Posterior cingulate gyrus (tissue), 11 donors: ENCODE measurements at places on chromosomes 7 and 10.

GRCh38 chr7:24854866-24855265 is 97.6 kb upstream of the GSDME start:
- DNase-seq = no peak

DNA sequence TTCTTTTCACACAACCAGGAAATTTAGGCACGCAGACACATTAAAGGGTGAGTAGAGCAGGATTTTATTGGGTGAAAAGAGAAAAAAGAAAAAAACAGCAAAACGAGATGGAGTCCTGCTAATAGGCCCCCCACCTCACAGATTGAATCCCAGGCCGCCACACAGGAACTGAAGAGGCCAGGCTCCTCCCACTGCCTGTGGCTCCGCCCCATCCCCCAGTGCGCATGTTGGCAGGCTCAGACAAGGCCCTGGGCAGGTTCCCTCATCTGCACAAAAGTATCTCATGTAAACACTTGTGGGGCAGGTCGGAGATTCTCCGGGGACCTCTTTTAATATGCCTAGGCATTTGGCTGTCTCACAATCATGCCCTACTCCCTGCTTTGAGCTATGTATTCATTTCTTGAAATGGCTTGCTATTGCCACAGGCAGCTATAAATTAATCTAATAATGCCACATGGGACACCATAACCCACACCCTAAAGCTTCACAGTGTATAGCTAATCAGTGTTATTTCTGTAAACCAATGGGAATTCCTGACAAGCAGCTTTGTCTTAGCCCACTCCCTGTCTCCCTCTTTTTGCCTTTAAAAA is 76.2 kb upstream of the KIF5B start:
- DNase-seq = no peak

- DNase-seq = no peak
Observed at GRCh38 chr10:96408201-96408600, 49.4 kb upstream of the OPALIN start.

DNA sequence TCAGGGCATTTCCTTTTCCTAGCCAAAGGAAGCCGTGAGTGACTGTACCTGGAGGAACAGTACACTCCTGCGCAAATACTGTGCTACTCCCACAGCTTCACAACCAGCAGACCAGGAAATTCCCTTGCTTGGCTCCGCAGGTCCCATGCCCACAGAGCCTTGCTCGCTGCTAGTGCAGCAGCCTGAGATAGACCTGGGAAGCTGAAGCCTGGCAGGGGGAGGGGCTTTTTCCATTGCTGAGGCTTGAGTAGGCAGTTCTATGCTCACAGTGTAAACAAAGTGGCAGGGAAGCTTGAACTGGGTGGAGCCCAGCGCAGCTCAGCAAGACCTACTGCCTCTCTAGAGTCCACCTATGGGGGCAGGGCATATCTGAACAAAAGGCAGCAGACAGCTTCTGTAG is 291.2 kb downstream of the HGF start:
- no peak for DNase-seq

DNA sequence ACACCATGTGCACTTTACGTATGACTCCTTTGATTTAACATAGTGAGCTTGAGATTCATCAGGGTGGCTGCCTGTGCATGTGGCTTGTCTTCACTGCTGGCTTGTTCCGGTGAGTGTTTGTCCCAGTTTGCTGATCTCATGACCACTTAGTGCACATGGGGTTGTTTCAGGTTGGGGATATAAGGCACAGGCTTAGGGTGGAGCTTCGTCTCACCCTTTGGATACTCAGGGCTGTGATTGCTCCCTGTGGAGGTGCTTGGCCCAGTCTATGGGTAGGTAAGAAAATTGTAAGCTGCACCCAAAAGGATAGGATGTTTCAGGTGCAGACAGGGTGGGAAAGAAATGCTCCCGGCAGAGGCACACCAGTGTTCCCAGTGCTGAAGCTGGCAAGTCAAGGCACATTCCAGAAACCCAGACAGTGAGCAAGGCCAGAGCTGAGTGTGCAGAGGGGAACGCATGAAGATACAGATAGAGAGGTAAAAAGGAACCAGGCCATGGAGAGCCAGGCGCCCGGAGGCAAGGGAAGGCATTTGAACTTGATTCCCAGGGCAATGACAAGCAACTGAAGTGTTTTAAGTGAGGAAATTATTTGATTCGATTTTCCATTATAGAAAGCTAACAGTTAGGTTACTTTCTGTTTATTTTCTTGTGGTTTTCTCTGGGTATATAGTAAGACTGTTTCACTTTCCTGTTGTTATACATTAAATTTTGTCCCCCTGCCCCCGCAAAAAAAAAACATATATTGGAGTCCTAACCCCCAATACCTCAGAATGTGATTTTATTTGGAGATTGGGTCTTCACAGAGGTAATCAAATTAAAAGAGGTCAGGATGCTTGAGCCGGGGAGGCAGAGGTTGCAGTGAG is 289.8 kb upstream of the KLF6 start:
- no peak for DNase-seq

DNA sequence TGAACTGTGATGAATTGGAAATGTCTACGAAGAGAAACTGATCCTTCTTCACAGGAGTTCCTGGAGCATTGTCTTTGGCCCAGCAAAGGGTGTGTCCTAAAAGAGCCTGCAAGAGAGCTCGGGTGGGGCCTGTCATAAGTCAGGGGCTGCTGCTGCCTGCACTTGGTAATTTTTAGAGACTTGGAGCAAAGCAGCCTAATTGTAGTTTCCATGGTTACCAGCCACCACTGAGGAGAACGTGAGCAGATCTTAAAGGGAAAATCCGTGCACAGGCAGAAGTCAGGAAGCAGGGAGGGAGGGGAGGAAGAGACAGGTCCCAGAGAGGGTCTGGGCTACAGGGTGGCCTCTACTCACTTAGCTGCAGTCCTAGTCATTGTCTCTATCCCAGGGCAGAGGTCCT is 463.6 kb downstream of the PLXNA4 start:
- no peak for DNase-seq

DNA sequence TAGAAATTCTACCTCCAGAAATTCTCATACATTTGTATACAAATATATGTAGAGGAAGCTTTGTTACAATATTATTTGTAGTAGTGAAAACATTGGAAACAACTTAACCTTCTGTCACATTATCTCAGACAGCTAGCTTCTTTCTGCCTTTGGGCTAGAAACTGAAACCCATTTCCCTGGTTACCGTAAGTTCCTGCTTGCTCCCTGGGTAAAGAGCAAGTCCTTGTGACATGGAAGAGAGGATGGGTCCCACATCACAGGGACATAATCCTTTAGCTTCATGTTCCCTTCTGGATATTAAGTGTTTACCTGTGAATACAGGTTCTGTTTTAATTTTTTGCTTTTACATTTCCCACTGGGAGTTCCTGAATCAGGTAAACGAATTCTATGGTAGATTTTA is 41.8 kb downstream of the KLHDC10 start:
- DNase-seq = no peak

GRCh38 chr7:14769261-14769660 is 133.3 kb downstream of the DGKB start:
- DNase-seq = no peak

DNA sequence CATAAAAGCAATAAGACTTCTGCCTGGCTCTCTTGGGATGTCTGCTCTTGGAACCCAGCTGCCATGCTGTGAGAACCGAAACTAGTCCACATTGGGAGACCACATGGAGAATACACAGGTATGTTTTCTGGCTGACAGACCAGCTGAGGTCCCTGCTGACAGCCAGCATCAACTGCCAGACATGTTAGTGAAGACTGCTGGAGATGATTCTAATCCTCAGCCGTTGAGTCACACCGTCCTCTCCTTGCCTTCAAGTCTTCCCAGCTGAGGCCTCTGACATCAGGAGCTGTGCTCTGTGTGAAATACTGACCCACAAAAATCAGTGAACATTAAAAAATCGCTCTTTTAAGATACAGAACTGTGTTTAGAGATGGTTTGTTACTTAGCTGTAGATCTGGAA is 36.9 kb upstream of the AGR2 start:
- DNase-seq = no peak
